ENCODE measurements at places on chromosomes 12 and 14. TPM values are rescaled to one million over a fixed set of nuclear protein-coding genes. Genes with fewer than 3 reads are reported as not detected.

SCN8A gene
- total RNA-seq: 0.22 TPM

GRCh38 chr14:99809859-99810558 lies 16.8 kb downstream of the EML1 start:
- peak; percentile 68 for DNase-seq

GRCh38 chr12:126807312-126807865 lies 1459.6 kb upstream of the TMEM132C start:
- no peak for DNase-seq

DNA sequence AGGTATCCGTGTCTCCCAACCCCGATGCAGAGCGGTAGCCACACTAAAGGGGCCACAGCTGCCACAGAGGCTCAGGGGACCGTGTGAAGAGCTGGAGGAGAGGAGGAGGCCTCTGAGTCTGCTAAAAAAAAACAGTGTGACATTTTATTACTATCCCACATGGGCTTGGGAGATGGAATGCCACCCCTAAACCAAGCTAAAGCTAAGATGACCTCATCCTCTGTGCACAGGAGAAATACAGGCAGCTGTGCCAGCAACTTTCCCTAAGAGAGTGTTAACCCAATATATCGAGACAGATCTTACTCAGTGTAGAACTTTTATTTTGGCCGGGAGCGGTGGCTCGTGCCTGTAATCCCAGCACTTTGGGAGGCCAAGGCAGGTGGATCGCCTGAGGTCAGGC lies 18.0 kb downstream of the BCL2L14 start:
- DNase-seq: no peak

TAS2R14 gene
- 0.45 TPM for total RNA-seq

DNA sequence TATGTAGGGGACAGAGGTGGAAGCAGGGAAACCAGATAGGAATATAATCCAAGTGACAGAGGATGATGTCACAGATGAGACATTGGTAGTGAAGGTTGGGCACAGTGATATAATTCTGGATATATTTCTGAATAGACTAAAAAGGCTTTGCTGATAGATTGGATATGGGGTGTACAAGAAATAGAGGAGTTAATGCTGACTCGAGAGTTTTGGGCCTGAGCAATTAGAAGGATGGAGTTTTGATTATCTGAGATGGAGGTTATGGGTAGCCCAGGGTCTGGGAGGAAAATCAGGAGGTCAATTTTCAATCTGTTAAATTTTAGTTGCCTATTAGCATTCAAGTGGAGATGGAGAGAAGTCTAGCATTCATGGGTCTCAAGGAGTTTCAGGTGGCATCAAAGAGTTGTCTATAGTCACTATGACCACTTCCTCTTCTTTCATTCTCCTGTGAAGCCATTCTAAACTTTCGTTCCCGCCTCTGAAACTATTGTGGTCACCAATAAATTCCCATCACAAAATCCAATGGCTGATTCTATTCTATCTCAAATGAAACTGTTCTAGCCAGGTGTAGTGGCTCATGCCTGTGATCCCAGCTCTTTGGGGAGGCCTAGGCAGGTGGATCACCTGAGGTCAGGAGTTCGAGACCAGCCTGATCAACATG lies 10.6 kb upstream of the ANO6 start:
- no peak for DNase-seq

APOLD1 gene
- 21.3 TPM for total RNA-seq

- no peak for DNase-seq
Measured at GRCh38 chr12:9661720-9662119, 7.8 kb upstream of the CLEC2D start.

ADAMTS20 gene
- not detected for total RNA-seq

DNA sequence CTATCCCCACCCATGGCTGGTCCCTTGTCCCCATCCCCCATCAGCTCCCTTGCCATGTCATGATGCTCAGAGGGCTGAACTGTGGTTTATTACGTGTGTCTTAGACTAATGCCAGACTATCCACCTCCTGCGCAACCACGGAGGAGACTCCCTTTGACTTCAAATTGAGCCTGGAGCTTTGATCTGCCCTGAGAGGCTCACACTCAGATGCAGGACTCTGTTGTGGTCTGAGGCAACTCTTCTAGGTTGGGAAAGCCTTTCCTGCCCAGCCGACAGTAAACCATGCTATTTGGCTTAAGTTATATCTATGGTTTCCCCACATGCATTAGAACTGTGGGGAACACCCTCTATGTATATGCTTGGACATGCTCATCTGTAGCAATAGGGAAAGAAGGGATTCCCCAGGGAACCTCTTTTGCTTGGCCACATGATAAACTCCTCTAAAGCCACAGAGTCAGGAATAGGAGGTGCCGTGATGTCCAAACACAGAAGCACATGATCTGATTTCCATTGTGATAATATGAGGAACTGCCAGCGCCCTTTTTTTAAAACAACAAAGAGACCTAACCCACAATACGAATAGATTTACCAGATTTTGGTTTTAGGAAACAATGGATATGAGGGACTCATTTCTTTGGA lies 11.1 kb upstream of the LGALS3 start:
- no peak for DNase-seq

RFX4 gene
- total RNA-seq: not detected

CD69 gene
- 1.1 TPM for total RNA-seq

GRCh38 chr14:38065106-38065762 lies 142.5 kb upstream of the SSTR1 start:
- no peak for DNase-seq

GLI1 gene
- total RNA-seq: 0.37 TPM
